IPS-NIHi11 (cell line): ENCODE measurements at places on chromosomes 3 and 15.

- DNase-seq = no peak
Measured at GRCh38 chr3:64717872-64718613, 30.2 kb upstream of the ADAMTS9 start.

- no peak for DNase-seq
Measured at GRCh38 chr3:105865867-105866350, 2.9 kb downstream of the CBLB start.

DNA sequence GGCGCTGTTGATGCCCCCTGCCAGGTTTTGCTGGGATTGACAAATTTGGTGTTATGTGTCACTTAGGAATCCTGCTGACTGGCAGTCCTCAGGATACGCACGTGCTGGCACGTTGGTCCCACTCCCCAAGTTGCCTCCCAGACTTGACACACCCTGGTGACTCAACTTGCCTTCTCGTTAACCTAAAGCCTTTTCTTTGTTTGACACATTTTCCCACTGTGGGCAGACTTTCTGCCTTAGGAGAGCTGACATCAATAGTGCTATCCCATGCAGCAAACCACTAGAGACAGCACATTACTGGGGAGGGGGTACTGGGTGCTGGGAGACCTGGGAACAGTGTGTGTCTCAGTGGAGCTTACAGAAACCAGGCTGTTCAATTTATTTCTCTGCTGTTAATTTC, 104.3 kb downstream of the OXNAD1 start:
- DNase-seq = no peak

DNA sequence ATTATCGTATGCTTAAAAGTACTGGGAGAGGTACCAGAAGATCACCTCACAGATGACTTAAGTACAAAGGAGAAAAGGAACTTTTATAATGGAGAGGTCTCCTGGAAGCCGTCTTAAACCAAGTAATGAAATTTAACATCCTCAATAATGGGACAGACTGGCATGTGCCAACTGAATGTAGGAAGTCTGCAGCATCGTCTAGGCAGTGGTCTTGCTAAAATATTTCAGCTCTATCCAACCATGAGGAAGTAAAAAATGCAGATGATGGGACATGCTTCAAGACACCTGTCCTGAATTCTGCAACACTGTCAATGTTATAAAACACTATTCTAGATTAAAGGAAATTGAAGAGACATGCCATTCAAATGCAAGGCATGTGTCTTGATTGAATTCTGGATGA, 458.8 kb upstream of the TPRG1 start:
- no peak for DNase-seq

DNA sequence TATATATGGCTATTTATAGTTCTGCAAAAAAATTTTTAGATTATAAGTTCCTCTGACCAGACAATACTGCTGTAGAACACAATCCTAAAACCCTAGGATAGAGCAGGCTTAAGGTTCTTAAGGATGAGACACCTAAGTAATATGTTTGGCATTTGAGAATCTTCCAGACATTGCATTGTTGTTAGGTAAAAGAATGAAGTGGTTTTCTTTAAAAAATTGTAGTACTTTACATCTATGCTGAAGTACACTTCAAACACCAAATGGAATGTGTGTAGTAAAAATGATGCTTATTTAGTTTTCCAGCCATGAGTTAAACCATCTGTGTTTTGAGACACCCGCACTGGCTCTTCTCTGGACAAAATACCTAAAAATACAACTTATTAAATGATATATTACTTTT, 857.7 kb downstream of the OTOL1 start:
- DNase-seq = no peak

GRCh38 chr3:30319713-30320112, 286.7 kb upstream of the TGFBR2 start:
- peak; percentile 55 for DNase-seq

- no peak for DNase-seq
Measured at GRCh38 chr3:111068574-111068973, 3.0 kb upstream of the NECTIN3 start.

- peak; percentile 64 for DNase-seq
Measured at GRCh38 chr15:74365598-74366445, 1.6 kb downstream of the CYP11A1 start.

GRCh38 chr15:71449956-71450355, 334.7 kb downstream of the THSD4 start:
- DNase-seq = no peak

DNA sequence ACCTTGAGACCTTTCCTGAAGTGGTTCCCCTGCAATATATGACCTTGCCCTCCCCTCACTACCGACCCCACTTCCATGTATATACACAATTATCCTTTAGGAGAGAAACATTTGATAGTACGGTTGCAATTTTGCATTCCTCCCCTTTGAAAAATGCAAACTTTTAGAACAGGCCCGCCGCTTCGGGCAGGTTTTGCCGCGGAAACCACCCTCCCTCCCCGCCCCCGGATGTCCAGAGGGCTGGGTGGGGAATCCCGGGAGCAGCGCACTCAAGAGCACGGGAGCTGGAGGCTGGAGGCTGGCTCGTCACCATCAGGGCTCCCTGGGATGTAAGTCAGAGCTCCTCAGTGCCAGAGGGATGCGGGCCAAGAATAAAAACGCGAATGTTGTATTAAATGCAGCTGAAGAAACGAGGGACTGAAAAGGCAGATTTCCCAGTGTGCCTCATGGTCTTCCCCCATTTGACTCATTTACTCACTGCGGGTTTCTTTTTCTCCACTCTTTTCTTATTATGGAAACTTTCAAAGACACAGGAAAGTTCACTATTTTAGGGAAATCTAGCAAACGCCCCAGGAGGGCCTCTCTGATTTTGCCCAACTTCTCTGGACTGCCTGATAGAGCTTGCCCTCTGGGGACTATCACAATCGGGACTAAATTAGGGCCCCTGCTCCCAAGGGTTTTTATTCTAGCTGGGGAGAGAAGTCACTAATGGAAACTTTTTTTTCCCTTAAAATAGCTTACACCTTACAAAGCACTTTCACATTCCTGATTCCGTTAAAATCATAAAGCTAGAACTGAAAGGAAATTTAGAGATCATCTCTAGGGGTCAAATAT, 2.9 kb upstream of the USP3 start:
- DNase-seq = peak; percentile 52

DNA sequence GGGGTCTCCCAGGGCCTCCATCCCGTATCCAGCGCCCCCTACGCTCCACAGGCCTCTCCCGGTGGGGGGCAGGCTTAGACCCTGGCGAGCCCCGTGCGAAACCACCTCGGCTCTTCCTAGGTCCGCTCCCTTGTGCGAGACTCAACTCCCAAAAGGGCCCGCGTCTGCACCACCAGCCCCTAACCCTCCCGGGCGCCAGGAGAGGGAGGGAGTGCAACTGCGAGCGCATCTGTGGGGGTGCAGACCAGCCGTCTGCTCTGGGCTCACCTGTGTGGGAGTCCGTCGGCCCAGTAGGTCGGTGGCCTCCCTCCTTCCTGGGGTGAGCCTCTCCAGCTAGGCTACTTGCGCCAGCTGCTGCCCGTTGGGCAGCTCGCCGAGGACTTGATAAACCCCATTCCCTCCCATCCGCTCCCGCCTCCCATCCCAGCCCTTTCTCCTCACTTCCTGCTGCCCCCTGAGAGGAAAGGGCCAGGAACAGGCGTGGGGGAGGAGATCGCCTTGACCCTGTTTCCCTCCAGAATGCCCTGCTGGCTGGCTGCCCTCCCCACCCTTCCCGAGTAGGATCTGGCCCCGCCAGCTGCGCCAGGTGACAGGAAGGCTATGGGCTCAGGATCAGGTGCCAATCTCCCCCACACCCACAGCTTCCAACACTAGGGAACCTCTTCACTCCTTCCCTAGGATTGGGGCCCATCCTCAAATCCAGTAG, at the start of gene HYAL2:
Gene HYAL2 (minus strand): TSS at position 360 of the 706 bp plus-strand sequence. CDS start 2,256 bp downstream, outside the sequence.
- DNase-seq = no peak

- DNase-seq = no peak
Measured at GRCh38 chr15:31480356-31481025, 153.9 kb downstream of the KLF13 start.

DNA sequence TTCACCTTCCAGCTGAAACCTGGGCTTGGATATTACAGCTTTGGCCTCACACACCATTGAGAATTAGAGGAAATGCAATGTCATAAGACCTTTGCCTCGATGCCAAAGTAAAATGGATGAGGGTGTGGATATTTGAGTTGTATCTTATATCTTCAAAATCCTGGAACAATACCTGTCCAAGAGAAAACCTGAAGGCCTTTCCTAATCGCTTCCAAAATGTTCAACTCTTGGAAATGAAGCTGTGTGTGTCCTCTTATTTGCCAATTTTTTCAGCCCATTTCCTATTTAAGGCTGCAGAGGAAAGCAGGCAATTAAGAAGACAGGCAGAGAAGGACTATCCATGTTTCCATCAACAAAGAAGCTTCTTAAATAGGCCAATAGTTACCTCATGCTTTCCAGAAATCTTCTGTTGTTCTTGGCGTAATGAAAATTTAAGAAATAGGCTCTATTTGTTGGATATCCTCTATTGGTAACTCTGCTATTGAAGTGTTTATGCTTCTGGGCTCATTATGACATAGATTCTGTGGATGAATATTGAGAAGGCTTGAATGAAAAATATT, 99.5 kb upstream of the ZBTB20 start:
- DNase-seq = no peak

GRCh38 chr3:173892547-173892946, 495.0 kb downstream of the NLGN1 start:
- DNase-seq = no peak

DNA sequence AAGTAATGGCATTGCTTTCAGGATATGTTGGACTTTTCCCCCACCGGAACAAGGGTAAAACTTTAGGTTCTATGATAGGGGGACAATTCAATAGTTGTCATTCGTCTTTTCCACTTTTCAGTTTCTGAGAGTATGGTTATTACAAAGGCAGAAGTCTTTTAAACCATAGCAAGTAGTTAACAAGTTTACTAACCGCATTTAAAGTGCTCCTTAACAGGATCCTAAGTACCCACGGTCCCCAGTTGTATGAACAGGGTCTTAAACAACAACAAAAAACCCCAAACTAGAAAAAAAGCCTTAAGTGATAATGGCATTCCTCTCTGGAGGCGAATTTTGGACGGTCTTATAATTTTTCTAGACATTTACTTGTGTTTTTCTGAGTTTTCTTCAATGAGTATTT, 831 bp downstream of the IFT57 start:
- no peak for DNase-seq

DNA sequence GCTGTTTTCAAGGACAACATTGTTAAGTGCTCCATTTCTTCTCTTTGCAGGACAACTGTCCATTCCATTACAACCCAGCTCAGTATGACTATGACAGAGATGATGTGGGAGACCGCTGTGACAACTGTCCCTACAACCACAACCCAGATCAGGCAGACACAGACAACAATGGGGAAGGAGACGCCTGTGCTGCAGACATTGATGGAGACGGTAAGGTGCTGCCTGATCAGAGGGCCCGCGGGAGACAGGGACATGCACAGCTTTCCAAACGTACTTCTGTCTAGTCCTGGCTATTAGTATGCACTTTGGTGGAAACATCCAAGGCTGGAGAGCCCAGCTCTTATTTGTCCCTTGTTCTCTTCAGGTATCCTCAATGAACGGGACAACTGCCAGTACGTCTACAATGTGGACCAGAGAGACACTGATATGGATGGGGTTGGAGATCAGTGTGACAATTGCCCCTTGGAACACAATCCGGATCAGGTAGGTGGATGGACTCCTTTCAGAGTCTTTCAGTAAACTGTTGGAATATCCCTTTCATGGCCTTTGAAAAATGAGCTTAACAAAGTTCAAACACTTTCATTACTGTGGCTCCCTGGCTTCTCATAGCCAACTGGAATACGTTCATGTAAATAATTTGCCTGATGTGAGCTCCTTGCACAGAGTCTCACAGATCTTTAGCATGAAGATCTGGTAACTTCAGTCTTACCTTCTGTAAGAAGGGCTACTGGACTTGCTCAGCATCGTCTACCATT, 10.4 kb downstream of the THBS1 start:
- no peak for DNase-seq

DNA sequence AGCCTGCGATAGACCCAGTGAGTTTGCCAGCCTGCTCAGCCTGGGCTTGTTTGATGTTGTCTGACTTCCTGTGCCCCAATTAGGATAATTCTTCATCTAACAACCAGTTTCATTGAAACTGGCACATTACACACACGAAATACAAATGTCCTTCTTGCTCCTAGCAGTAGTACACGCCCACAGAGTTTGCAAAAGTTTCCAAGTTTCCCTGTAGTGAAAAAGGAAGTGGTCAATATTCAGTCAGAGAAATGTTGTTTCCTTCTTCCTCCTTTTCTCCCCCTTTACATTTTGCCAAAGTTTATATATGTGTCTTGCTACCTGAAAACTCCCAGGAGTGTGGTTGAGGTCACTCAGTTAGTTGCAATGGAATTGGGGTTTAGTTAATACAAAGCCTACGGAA, 58.4 kb upstream of the LRTM1 start:
- no peak for DNase-seq

DNA sequence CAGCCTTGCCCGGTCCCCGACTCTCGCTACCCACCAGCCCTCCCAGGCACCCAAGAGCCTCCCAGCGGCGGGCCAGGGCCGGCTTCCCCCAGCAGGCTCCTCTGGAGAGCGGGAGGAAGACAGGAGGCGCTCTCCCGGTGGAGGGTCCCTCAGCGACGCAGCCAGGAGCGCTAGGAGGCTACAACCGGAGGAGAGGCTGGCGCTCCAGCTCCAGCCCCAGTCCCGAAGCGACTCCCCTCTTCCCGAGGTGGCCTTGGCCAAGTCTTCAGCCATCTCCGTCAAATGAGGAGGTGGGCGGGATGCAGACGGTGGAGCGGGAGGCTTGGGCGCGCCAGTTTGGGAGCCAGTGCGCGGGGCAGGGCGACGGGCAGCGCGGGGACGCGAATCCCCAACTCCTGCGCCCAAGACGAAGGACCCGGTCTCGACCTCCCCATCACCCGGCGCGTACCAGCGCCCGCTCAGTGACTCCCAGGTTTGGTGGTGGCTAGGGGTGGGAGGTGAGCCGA, 722 bp downstream of the CHRNA3 start:
- DNase-seq = peak; percentile 79

- DNase-seq = peak; percentile 84
Measured at GRCh38 chr3:184354121-184354728, 7.2 kb downstream of the CLCN2 start.

GRCh38 chr3:119018690-119019463, 15.8 kb downstream of the IGSF11 start:
- no peak for DNase-seq

DNA sequence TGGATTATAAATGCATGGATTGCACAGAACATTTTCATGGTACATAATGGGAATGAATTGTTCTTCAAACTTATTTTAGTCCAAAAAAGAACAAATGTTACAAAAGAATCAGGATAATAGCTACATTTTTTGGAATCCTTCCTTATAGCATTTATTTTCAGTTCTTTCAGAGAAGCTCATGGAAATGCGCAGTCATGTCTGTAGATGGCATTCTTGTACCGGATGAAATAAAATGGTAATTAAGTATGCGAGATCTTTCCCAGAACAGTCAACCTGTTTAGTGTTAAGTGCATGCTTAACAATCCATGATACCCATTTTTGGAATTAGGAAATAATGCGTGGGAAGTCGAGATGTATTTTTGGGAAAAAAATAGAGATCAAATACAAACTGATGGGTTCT, 38.2 kb upstream of the GOLGA8B start:
- no peak for DNase-seq

DNA sequence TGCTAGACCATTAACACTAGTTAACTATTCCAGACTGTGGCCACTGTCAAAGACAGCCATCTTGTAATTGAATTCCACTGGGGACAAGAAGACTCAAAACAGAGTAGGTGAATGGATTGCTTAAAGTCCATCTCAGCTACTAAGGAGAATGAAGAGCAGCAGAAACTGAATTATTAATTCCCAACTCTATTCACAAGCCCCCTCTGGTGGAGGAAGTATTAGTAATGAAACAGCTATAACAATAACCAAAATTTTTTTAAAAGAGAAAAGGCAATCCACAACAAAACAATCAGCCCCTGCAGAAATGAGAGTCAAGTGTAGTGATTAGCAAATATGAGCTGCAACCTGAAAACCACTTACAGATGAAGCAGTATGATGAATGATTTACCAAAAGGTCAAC, 302.8 kb downstream of the FHIT start:
- DNase-seq = no peak
